ENCODE measurements at places on chromosomes 4 and X.

GRCh38 chrX:45622538-45622937, 421.9 kb upstream of the DIPK2B start:
- no peak for DNase-seq

DNA sequence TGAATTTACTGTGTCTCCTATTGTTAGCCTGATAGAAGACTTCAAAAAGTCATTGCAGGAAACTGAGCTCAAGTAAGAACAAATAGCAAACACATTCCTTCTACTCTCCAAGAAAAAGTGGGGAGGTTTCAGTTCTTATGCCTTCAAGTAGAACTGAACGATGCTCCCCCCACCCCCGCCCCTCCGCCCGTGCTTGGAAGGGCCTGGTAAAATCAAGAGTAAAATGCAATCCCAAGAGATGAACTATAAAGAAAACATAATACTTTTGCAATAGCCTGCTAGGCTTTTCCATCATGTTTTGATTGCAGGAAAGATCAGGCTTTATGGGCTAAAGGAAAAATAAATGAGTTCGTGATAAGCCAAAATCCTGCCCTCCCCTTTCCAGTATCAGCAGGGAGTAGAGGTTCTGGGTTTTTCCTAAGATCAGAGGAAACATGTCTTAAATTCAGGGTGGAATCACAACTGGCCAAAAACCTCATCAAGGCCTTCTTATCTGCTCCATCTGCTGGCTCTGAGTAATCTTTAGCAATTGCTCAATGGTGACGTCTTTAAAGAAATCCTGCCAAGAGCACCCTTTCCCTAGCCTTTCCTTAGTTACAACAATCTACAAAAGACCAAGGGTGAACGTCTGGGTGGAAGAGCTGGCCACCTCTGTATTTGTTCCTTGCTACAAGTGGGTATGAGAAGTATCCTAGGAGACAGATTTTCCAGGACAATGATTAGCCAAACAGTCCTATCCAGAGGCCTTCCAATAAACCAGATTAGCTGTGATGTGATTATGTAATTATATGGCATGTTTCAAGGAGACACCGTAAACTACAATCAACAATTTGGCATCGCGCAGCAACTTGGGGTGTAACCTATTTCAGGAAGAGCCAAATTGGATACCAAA, 66.3 kb upstream of the FAM9C start:
- DNase-seq: no peak

DNA sequence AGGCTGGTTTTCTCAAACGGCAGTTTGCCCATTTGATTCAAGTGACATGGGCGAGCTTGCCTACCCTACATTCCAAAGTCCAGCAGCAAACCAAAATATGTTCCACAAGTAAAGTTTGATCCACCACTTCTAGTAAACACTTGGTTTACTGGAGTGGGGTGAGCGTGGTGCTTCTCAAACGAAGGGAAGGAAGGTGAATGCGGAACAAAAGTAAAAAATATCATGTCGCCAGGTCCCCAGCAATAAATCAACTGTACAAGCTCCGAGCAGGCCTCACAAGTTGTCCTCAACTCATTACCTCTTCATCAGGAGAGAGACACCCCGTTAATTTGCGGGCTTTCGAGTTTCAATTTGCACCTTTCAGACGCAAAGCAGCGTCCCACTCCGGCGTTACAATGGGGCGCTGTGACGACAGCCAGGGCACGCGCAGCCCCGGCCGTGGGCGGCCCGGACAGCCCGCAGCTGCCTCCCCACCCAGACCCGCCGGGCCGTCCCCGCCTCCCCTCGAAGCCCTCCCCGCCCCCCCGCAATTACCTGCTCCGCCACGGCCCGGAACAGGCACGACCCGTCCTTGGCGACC, 1.0 kb downstream of the OTUD4 start:
- peak; percentile 73 for DNase-seq

GRCh38 chr4:183266371-183266770, 53.7 kb downstream of the CLDN22 start:
- DNase-seq: no peak
